ENCODE measurements at places on chromosomes 16 and 17.

DNA sequence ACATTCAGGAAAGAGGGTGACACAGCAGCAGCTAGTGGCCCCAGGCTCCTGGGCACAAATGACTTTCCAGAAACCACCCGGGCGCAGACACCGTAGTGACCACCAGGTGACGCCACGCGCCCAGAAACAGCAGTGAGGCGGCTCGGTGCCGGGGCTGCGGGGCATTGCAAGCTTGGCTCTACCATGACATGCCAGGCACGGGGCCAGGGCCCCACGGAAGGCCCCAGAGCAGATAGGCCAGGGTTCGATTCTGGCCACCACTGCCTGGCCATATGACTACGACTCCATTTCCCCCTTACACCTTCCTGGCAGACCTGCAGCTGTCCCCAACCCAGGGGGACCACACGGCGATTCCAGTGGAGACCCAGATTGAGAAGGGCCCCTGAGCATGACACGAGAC lies 6.7 kb downstream of the RHBDF1 start:
- peak; percentile 95 for DNase-seq

DNA sequence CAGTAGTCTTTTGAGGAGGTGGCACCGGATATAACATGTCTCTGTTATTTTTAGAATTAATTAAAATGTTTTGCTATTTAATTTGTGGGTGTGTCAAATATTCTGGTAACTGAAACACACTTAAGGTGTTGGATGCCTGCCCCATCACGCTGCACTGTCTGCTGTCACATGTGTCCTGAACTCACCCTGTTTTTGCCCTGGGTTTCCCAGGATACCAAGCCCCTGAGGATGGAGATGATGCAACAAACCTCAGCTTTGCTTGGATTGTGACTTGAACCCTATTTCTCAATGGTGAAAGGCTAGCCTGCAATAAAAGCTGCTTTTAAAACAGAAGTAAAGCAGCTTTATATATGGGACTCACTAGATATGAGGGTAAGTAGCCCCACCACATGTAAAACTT lies 11.5 kb upstream of the DUSP14 start:
- DNase-seq: no peak

DNA sequence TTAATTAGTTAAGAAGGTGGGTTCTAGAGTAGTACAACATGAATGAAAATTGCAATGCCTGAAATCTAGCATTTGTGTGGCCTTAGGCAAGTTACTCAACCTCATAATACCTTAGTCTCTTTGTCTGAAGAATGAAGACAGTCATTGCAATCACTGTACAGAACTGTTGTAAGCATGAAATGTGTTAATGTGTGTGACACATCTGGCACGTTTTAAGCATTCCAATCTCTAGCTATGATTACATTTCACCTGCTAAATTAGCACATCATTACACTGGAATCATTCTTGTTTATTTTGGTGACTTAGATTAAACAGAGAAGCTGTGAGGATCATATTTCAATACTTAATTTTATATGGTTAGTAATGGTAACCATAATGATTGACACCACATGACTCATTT lies 629.7 kb upstream of the KIF2B start:
- no peak for DNase-seq

DNA sequence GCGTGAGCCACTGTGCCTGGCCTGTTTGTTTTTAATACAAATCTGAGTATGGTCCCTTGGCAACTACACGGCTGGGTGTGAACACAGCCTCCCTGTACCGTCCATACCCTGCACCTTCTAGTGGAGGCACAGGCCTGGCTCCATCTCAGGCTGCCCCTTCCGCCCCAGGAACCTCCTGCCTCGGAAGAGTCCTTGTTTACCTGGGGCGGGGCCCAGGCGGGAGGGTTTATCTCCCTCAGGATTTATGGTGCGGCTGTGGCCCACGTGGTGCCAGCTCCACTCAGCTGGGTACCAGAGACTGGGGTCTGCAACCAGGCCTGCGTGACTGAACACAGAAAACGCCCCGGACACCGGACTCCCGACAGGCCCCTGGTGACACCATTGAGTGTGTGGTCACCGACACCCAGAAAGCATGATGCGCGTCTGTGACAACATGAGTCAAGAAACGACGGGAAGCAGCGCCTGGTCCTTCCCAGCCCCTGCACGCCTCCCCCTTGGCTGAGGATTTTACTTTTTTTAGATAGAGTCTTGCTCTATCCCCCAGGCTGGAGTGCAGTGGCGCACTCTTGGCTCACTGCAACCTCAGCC lies 19.0 kb downstream of the UNKL start:
- DNase-seq: no peak

GRCh38 chr16:66309215-66309807 lies 57.2 kb upstream of the CDH5 start:
- no peak for DNase-seq

DNA sequence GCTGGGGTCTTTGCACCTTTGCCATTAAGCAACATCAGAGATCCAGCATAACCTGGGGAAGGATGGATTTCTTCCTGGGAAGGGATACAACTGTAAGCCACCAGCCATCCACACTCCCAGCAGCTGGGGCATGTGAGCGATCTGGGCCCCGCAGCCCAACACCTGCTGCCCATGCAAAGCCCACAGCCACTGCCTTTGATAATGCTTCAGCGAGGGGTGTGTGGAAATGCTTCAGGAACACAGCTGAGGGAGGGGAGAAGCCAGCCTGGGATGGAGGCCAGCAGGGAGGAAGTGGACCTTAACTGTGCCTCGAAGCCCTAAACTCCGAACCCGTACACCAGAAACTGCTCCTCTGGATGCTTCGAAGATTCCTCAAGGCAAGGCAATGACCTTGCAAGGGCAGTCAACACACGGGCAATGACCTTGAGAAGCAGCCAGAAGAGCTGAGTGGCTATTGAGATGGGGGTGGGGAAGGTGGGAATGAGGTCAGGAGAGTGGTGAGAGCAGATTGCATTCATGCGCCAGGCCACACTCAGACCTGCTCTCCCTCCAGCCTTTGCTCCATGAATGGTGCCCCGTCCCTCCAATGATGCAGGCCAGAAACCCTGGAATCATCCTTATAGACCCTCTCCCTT lies 49.1 kb downstream of the KATNIP start:
- DNase-seq: no peak

GRCh38 chr17:79147746-79148506 lies 73.3 kb downstream of the ENGASE start:
- DNase-seq: no peak

- DNase-seq: no peak
These were observed 175.4 kb downstream of the SEC14L1 start for GRCh38 chr17:77316191-77316641.

DNA sequence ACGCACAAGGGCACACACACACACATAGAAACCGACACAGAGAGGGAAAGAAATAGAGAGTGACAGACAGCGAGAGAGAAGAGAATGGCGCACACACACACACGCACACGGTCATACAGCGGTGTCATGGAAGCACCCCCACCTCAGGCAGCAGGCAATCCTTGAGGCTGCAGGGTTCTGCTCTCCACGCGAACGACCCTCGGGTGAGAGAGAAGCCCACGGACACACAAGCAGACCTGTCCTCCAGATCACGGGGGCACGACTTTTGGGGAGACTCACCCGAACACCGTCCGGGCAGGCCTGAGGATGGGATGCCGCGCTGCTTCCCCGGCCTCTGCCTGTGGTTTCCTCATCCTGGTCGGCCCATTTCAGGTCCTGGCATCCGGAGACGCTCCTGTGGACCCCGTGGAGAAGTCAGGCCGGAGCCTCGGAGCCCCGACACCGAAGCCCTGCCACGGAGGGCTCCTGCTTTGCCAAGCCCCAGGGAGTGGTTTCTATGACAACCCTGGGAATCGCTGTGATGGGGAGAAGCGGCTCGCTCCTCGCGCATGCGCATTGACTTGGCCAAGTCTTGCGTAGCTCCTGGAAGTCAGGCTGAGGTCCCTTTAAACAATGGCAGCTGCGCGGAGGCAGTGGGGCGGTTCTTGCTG lies 118.2 kb upstream of the KCNJ18 start:
- no peak for DNase-seq
